ENCODE measurements at places on chromosomes 16 and 17.

GRCh38 chr16:24174504-24174903 is 81.6 kb upstream of the CACNG3 start:
- no peak for DNase-seq

GRCh38 chr16:87963400-87963799 is 12.2 kb downstream of the BANP start:
- no peak for DNase-seq

- DNase-seq = no peak
Observed at GRCh38 chr17:29433541-29433940, 43.4 kb downstream of the TAOK1 start.

- DNase-seq = no peak
Observed at GRCh38 chr16:64409783-64410210, 712.1 kb downstream of the CDH11 start.

GRCh38 chr17:17088541-17089525 is 46.6 kb downstream of the MPRIP start:
- no peak for DNase-seq

GRCh38 chr16:53773150-53773846 is 69.3 kb downstream of the FTO start:
- DNase-seq = peak; percentile 68

DNA sequence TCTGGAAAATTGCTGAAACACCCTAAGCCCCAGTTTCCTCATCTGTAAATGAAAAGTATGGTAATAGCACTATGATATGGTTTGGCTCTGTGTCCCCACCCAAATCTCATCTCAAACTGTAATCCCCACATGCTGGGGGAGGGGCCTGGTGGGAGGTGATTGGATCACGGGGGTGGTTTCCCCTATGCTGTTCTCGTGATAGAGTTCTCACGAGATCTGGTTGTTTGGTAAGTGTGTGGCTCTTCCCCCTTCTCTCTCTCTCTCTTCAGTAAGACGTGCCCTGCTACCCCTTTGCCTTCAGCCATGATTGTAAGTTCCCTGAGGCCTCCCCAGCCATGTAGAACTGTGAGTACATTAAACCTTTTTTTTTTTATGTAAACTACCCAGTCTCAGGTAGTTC is 490.7 kb downstream of the TMEM114 start:
- no peak for DNase-seq

- DNase-seq = no peak
Observed at GRCh38 chr17:20200865-20201458, 191.8 kb downstream of the SPECC1 start.

GRCh38 chr17:82051776-82052637 is at the start of the genes GPS1 and RFNG:
Gene GPS1, plus strand, starts transcription at chr17:82051898. Its CDS starts 34 bp downstream, at chr17:82051932.
Gene RFNG, minus strand, starts transcription at chr17:82051811. Its CDS starts 45 bp downstream, at chr17:82051766.
- peak; percentile 84 for DNase-seq

DNA sequence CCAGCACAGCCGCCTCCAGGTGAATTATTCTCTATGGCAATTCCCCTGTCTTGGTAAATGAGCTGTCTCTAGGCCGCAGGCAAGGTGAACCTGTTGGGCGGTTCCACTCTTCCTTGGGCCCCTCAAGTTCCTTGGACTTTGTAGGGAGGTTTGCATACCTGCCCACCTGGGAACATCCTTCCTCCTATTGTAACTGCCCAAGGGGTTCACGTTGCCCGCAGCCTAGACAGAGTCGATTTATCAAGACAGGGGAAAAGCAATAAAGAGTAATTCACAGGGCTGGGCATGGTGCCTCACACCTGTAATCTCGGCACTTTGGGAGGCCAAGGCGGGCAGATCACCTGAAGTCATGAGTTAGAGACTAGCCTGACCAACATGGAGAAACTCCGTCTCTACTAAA is 122.5 kb downstream of the KCNJ18 start:
- DNase-seq = no peak

- no peak for DNase-seq
Observed at GRCh38 chr17:44655983-44656710, at the start of gene MEIOC. Gene MEIOC, plus strand, starts transcription at chr17:44656468. Its CDS starts 146 bp downstream, at chr17:44656614.

GRCh38 chr16:77971306-77972061 is 50.9 kb upstream of the CLEC3A start:
- DNase-seq = peak; percentile 82

DNA sequence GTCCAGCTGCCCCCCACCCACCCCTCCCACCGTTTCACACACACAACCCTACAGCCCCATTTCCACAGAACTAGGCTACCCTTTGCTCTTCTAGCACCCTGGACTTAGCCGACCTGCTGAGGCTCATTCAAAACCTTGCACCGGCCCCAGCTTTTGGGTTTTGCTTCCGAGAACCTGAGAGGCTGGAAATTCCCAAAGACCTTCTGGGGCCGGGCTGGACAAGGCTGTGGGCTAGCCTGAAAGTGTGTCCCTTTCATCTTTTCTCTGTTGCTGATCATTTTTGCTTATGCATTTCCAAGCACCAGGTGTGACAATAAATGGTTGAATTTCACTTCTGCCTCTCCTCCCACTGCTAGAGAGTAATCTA is 139.0 kb downstream of the DNAH9 start:
- no peak for DNase-seq

GRCh38 chr16:15482068-15482747 is 47.8 kb downstream of the BMERB1 start:
- DNase-seq = peak; percentile 65

DNA sequence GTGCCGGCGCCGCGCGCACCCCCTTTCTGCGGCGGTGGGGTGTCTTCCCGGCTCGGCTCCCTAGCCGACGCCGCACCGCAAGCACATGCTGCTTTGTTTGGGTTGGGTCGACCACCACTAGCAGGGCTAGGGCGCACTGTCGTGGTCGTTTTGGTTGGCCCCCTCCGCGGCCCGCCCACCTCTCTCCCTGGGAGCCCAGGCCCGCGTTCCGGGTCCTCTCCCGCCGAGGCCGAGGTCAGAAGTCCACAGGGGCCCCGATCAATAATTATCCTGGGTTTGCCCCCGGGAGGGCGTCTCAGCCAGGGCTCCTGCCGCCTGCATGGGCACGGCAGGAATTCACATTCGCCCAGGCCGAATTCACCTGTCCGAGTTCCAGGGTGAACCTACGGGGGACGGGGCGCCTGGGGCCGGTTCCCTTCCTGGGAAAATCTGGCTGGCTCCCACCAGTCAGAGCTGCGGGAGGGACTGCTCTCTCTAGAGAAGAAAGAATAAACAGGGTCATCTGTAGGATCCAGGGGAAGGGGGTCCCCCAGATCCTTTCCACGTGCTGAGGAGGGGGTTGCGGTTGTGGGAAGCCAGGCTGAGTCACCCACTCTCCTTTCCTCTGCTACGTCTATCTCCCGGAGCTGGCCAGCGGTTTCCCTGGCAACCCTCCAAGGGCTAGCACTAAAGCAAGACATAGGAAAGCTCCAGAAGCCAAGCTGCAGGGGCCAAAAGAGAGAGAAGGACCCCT is 584 bp upstream of the STAT5B start:
- peak; percentile 76 for DNase-seq

DNA sequence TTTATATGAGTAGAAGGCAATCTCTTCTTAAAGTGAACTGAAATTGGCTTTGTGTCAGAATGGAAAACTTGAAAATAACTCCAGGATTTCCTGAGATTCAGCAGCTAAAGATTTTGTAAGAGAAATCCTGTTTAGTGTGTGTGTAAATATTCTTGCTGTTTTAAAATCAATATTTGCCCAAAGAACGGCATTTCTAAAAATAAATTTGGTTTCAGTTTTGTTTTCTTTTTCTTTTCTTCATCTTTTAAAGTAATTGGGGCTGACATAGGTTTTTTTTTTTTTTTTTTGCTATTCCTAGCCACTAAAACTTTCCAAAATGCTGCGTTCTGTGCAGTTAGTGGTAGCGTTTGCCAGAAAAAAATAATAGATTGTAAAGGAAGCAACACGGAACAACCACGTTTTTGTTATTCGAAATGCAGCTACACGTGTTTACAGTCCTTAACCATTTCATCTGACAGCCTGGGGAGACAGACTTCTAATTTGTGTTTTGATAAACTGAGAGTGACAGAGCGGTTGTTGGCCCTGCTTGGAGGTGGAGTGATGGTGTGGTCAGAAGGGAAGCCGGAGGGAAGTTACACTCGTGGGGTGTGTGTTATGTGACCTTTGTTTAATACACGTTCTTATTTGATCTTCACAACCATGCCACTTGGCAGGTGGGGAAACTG is 21.6 kb upstream of the SMPD3 start:
- no peak for DNase-seq

DNA sequence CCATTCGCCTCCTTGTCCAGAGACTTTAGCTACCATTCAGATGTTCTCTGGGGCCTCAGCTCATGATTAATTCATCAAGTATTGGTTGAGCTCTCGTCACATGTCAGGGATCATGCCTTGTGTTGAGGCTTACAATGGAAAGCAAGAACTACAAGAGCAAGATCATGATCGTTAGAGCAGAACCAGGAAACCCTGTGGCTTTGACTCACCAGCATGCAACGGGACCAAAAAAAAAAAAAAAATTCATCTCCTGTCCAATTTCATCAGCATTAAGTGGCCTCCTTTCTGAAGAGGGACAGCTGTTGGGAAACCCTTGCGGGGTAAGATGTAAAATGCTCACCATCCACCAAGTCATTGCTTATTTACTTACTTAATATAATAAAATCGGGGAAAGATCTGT is 12.1 kb upstream of the USP10 start:
- no peak for DNase-seq

DNA sequence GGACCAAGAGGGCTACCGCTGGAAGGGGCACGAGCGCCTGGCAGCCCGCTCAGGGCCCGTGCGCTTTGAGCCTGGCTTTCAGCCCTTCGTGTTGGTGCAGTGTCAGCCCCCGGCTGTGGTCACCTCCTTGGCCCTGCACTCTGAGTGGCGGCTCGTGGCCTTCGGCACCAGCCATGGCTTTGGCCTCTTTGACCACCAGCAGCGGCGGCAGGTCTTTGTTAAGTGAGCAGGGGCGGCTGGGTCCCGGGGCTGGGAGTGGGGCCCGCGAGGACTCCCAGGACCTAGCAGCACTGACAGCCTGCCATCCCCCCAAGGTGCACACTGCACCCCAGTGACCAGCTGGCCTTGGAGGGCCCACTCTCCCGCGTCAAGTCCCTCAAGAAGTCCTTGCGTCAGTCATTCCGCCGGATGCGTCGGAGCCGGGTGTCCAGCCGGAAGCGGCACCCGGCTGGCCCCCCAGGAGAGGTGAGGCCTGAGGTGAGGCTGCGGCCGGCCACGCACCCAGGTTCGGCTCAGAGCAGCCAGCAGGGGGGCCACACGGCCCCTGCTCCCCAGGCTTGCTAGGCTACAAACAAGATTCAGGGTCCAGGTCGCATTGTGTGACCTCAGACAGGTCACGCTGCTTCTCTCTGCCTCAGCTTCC is 17.4 kb upstream of the MYO15B start:
- DNase-seq = no peak

DNA sequence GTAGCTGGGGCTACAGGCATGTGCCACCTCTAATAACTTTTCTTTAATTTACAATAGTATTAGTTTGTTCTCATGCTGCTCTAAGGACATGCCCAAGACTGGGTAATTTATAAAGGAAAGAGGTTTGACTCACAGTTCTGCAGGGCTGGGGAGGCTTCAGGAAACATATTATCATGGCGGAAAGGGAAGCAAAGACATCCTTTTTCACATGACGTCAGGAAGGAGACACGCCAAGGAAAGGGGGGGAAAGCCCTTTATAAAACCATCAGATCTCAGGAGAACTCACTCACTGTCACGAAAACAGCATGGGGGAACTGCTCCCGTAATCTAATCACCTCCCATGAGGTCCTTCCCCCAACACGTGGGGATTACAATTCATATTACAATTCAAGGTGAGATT is 18.3 kb downstream of the IL4R start:
- DNase-seq = no peak

DNA sequence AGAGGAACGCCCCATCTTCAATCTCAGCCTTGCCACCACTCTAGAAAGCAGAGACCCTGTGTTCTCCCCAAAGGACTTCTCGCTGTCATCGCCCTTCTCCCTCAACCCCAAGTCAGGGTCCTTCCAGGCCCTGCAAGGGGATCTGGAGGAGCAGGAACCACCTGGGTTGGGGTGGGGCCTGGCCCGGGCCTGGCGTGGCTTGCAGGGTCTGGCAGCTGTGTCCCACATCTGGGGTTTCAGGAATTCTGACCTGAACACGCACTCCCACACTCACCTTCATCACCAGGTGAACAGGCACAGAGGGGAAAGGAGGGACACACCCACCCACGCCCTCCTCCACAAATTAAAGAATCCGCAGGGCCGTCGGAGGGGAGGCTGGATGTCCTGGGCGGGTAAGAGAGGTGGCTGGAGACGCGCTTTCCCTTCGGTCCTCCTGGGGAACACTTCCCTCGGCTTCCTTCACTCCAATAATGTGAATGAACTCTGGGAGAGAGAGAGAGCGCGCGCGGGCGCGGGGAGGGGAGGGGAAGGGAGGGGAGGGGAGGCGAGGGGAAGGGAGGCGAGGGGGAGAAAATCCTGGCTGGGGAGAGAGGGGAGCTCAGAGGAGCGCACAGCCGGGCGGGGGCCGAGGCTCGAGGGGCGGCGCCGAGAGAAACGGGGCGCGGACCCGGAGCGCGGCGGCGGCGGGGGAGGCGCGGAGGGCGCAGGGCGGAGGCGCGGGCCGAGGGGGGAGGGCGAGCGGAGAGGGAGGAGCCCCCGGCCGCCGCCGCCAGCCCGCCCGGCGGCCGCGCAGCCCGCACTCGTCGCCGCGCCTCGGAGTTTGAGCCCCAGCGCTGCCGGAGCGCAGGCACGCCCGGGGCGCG is at the start of gene CACNG4:
Gene CACNG4, plus strand, starts transcription at position 799 of the 863 bp plus-strand sequence. CDS start 205 bp downstream, outside the sequence.
- DNase-seq = no peak

GRCh38 chr17:59406808-59407381 is 75.4 kb downstream of the YPEL2 start:
- DNase-seq = no peak

- no peak for DNase-seq
Observed at GRCh38 chr17:44741316-44741715, 17.5 kb upstream of the ADAM11 start.

- DNase-seq = no peak
Observed at GRCh38 chr17:51298508-51299371, 38.4 kb downstream of the UTP18 start.

DNA sequence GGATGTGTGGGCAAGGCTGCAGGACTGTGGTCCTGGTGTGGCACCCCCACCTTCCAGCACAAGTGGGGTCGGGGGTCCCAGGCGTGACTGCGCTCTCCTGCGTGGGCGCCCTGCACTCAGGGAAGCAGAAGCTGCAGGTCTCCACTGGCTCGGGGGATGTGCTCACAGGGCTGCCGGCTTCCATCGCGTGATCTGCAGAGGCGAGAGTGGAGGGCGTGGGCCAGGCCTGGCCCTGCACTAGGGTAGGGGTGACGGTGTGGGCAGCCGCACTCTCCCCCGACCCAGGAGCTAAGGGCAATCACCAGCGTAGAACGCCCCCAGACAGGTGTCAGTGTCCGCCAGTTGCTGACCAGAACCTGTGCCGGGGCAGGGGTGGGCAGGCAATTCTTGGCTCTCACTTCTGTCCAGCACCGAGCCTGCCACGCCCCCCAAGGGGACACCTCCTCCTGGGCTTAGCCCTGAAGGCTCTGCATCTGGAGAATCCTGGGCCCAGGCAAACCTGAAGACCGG is 32.3 kb downstream of the TNFRSF13B start:
- DNase-seq = no peak

GRCh38 chr17:1720856-1721386 is 3.6 kb upstream of the WDR81 start:
- DNase-seq = peak; percentile 81

DNA sequence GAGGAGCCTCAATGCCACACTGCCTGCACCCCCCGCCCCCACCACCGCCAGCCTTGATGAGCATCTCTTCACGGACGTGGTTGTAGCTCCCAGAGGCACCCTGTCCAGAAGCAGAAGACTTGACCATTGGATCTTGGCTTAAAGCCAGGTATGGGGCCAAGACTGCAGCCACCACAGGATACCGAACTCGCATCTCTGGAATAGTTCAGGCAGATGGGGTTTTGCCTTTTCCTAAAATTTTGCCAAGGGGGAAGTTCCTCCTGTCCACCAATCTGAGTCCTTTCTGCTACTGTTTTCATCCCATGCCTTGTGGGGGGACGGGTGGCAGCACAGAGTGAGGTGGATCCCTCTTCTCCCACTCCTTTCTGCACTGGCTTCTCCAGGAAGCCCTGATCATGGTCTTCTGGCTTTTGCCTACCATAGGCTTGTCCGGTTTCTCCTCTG is 939 bp downstream of the CORO6 start:
- no peak for DNase-seq
